SHP77 treated with DMSO at 0.1 percent for 48 hours (cell line): ENCODE measurements at places on chromosomes 4 and X.

- no peak for DNase-seq
Observed at GRCh38 chr4:55447831-55448230, 52.1 kb downstream of the TMEM165 start.

- no peak for DNase-seq
Observed at GRCh38 chrX:125778261-125778660, 387.8 kb downstream of the DCAF12L2 start.

GRCh38 chrX:118353081-118353850, 7.4 kb downstream of the WDR44 start:
- DNase-seq, result no peak

GRCh38 chr4:126731062-126731461, 901.7 kb upstream of the INTU start:
- no peak for DNase-seq

- no peak for DNase-seq
Observed at GRCh38 chr4:108620933-108621905, 843 bp downstream of the RPL34 start.
